RKO (cell line): ENCODE measurements at places on chromosomes 4 and X.

DNA sequence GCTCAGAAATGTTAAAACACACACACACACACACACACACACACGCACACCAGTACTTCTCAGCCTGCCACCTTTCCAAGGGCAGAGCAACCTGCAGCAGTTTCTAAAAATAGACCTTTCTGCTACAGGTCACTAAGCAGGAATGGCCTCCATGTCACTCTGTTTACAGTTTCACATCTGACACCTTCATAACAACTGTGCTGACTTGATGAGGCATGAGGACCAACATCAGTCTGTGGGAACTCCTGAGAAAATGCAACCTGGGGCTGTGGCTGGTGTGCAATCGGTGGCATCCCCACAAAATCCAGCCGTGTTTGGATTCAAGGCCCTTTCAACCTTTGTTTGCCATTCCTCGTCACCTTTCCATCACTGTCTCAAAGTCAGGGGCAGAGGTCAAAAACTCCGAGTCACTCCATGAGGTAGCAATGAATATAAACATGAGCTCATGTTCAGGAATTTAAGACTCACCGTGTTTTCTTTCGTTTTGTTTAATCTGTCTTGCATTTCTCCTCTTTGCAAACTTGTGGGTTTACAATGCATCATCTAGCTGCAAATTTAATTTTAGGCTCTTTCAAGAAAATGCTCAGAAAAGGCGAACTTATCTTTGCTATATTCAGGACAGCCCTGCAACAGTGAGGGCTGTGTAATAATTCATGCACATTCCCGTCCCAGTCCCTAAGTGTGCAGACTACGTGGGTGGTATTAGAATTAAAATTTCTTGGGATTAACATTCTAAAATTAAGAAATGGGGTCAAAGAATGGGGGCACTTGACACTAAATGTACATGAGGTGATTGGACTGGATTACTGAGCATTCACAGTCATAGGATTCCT, 135.3 kb downstream of the SHROOM3 start:
- peak; percentile 67 for DNase-seq

DNA sequence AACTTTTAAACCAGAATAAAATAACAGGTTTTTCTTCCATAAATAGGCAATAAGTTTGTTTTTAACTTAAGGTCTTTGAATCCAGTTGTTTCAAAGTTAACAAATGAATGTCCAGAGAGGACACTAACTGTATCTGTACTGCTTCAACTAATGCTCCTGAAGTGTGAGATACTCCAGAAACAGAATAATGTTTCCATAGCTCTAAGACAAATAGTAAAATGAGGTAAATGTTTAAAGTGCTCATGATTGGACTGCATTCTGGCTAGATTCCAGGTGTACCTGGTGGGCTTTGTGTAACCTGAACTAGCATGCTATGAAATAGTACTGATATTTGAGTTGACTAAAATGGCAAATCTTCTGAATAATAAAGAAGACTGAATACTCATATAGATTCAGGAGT, 51.7 kb downstream of the METTL14 start:
- DNase-seq = no peak

GRCh38 chr4:17058916-17059741, 160.7 kb upstream of the LDB2 start:
- DNase-seq = no peak

- DNase-seq = no peak
These were observed 63.6 kb upstream of the TSPAN5 start for GRCh38 chr4:98722000-98722399.

DNA sequence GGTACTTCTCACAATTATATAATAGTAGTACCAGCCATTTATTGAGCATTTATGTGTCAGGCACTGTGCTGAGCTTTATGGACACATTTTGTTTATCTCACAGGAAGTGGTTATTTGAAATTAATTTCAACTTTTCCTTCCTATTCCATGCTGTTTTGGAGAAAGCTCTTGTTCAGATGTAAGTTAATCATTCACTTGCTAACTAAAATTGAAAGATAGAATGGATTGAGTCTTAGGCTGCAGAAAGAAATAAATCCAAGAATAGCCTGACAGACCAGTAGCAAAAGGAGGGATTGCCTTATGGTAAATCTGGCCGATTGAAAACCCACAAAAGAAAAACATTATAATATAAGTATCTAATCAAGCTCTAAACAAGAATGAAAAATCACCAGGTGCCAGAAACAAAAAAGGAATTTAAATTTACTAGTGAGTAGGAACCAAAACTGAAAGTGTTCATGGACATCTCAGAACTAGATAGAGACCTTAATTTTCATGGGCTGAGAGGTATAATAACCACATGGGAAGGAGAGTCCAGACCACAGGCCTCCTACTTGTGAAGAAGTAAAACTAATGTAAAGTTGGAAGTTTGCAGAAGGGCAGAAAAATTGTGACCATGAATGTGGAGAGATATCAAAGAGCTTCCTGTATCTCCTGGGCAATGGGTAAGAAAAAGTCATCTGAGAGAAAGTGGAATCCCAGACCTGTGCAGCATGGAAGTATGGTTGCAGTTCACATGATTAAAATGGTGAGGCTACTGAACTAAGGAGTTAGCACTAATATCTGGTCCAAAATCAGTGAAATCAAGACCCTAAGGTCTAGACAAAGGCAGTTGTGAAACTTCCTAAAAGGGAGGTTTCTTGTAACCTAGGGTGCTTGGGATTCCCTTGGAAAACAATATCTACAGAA, 38.0 kb downstream of the RADX start:
- no peak for DNase-seq

DNA sequence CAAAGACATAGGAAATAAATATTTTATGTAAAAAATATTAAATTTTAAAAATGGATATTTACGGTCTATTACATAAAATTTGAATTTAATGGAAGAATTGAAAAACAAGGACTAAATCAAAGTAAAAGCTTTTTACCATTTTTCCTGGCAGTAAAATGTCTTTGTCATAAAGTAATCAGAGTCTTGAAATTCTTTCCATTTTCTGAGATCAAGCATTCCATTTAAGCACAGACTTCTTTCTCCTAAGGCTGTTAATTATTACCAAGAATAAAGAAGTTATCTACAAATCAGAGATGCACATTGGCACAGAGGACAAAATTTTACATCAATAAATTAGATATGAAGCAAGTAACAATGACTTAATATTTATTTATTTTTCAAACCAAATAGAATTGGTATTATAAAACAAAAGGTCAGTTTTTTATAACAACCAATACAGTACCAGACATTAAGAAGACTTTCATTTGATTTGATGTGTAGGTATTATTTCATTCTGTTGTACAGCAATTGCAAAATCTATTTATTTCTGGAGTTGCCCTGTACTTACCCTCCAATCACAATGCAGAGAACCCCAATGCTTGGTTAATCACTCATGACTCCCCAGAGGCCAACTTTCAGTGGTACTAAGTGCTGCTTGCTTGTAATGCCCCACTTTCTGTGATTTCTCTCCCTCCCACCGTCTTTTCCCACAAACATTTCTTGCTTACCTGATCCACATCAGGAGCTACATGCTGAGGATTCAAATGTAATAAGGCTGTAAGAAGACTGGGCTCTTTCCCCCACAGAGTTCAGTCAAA, 254.6 kb downstream of the GASK1B start:
- no peak for DNase-seq
